Activated CD4-positive, alpha-beta T cell treated with anti-CD3 and anti-CD28 coated beads for 36 hours (primary cell): ENCODE measurements at places on chromosomes 5 and 9. TPM values are rescaled to one million over a fixed set of nuclear protein-coding genes. Genes with fewer than 3 reads are reported as not detected.
A peak's percentile ranks its signal among the peaks of the same experiment; 100 is the strongest.

DNA sequence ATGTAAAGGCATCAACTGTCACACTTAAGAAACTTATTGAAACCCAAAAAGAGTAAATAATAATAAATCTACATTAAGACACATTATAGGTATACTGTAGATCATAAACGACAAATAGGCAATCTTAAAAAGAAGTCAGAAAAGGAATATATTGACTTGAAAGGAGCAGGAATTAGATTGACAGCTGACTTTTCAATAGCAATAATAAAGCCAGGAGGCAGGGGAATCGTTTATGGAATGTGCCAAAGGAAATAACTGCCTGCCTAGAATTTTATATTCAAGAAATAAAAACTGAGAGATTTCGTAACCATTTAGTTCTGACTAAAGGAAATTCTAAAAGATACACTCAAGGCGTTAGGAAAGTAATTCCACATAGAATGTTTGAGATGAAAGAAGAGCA, 21.7 kb upstream of the ACSL6 start:
- H3K36me3 ChIP-seq = no peaks in the 10 kb centered on the region
- no peak overlapping the region for H3K27ac ChIP-seq
- H3K4me1 ChIP-seq = peaks cover 9% of the 10 kb centered on the region
- H3K27me3 ChIP-seq = peaks cover 23% of the 10 kb centered on the region
- H3K4me3 ChIP-seq = no peak overlapping the region

The C9orf78 gene
- 42.8 TPM for total RNA-seq

DNA sequence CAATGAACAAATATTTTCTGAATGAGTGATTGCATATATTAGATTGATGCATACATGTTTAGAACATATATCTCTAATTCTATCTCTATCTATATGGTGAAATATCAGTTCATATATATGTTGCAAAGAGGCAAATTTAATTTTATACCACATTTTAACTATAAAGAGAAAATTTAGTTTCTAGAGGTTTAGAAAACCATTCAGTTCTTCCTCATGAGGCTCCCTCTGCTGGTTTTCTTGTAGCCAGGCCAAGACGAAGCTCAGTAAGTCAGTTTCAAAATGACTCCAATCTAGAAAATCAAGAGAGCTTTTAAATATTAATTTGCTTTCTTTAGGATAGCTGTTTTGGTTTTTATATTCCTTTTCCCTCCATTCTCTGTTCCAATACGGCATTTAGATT, 312.1 kb downstream of the TMEM232 start:
- peaks cover 5% of the 10 kb centered on the region for H3K4me1 ChIP-seq
- no peaks in the 10 kb centered on the region for H3K27me3 ChIP-seq
- no peak overlapping the region for H3K4me3 ChIP-seq
- H3K36me3 ChIP-seq = no peaks in the 10 kb centered on the region
- peak; percentile 7 for DNase-seq

The SRD5A1 gene
- 11.1 TPM for total RNA-seq

DNA sequence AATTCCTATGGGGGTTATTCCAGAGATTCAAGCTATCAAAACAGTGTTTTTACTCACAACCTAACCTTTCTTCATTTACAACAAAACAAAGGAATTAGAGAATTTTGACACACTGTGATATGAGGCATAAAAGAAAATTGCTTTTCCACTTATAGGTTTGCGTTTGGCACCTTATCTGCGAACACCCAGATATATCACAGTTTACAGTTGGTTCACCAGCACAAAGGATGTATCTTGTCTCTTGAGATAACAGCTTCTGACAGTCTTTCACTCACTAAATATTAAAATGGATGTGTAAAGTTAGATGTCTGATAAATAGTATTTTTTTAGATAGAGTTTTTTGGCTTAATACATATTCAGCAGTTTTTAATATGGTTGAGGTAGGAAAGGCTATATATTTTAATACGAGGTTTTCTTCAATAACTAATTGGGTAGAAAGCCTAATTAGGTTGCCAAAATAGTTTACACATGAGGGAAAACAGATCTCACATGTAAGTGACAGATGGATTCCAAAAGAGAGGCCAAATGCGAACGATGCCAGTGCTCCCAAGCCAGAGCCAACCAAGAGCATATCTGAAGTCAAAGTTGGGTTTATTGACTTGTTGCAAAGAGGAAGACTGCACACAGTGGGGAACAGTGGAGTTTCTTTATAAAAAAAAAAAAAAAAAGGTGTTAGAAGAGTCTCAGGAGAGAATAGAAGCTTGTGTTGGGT, 1495.2 kb downstream of the MAT2B start:
- H3K27me3 ChIP-seq = no peaks in the 10 kb centered on the region
- H3K27ac ChIP-seq = no peak overlapping the region

DNA sequence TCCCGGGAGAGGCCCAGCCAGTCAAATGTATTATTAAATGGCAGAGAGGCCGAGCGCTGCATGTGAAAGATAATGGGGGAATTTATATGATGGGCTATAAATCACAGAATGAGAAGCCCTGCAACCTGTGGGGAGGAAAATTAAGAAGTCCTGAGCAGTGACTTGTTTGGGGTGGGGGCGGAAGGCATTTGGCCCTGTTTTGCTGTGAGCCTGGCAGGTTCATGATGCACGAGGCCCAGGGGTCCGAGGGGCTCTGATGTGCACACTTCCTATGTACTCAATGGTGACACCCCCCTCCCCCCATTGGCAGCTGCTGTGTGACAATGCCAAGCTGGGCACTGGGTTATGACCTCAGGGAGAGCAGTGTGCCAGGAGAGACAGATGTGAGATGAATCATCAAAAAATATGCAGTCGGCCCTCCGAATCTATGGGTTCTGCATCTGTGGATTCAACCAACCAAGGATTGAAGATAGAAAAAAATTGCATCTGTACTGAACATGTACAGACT, 13.7 kb upstream of the DAB2IP start:
- H3K4me1 ChIP-seq = peaks cover 4% of the 10 kb centered on the region
- no peak overlapping the region for H3K27ac ChIP-seq
- DNase-seq = no peak
- H3K4me3 ChIP-seq = no peak overlapping the region

DNA sequence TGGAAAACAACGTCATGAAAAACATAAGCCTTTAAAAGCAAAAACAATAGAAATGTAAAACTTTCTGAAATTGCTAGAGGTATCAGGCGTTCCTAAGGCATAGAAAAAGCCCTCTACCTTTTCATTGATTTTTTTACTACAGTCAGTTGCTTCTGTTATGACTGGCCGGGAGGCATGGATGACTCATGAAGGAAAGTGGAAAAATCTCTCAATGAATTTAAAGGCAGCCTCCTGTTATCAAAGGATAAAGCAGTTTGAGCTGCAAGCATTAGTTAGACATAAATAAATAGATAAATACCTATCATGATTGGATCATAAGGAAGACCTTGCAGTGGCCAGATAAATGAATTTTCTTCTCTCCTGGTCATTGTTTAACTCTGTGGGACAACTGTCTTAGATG, 281.6 kb downstream of the MAST4 start:
- no peak overlapping the region for H3K4me3 ChIP-seq
- DNase-seq = peak; percentile 48
- no peak overlapping the region for H3K27ac ChIP-seq
- H3K4me1 ChIP-seq = peaks cover 11% of the 10 kb centered on the region
- no peaks in the 10 kb centered on the region for H3K36me3 ChIP-seq

GRCh38 chr5:8349855-8350254, 480.9 kb downstream of the MTRR start:
- H3K27ac ChIP-seq = no peak overlapping the region
- H3K4me1 ChIP-seq = no peaks in the 10 kb centered on the region
- no peak for DNase-seq
- no peaks in the 10 kb centered on the region for H3K36me3 ChIP-seq
- H3K27me3 ChIP-seq = peaks cover 2% of the 10 kb centered on the region
- no peak overlapping the region for H3K4me3 ChIP-seq

- H3K4me1 ChIP-seq = no peaks in the 10 kb centered on the region
- H3K27ac ChIP-seq = no peak overlapping the region
- no peak overlapping the region for H3K4me3 ChIP-seq
- no peaks in the 10 kb centered on the region for H3K27me3 ChIP-seq
- no peak for DNase-seq
- no peaks in the 10 kb centered on the region for H3K36me3 ChIP-seq
These were observed 942.4 kb downstream of the CDH12 start for GRCh38 chr5:21910731-21911130.

DNA sequence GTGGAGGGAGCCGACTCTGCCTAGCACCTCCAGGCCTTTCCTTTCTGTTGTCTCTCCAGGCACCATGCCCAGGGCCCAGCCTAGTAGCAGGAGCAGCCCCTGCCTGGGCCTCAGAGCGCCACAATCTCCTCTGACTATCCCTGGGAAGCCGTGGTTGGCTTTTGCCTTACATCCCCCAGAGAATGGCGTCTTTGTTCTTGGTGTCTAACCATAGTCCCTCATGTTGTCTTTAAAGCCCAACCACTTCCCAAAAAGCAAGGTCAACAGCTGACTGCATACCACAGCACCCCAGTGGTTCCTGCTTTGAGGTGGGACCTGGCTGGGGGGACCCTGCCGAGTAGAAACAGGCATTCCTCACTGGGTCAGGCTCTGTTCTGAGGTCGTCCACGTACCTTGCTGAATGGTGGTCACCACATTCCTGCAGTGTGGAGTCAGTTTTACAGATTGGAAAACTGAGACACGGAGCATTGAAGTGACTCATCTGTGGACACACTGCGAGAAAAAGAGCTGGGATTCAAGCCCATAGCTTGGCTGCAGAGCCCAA, 13.7 kb upstream of the CERCAM start:
- no peaks in the 10 kb centered on the region for H3K4me1 ChIP-seq
- H3K4me3 ChIP-seq = no peak overlapping the region
- H3K27me3 ChIP-seq = peaks cover 20% of the 10 kb centered on the region
- no peak for DNase-seq
- no peaks in the 10 kb centered on the region for H3K36me3 ChIP-seq
